CD4-positive, alpha-beta T cell treated with Interleukin-4 for 1 hour (primary cell): ENCODE measurements at places on chromosomes 11 and 22.
A peak's percentile ranks its signal among the peaks of the same experiment; 100 is the strongest.

GRCh38 chr22:44428941-44429830 lies 68.8 kb downstream of the RTL6 start:
- DNase-seq: no peak

GRCh38 chr11:74791333-74792100 lies 42.9 kb downstream of the RNF169 start:
- DNase-seq: no peak

DNA sequence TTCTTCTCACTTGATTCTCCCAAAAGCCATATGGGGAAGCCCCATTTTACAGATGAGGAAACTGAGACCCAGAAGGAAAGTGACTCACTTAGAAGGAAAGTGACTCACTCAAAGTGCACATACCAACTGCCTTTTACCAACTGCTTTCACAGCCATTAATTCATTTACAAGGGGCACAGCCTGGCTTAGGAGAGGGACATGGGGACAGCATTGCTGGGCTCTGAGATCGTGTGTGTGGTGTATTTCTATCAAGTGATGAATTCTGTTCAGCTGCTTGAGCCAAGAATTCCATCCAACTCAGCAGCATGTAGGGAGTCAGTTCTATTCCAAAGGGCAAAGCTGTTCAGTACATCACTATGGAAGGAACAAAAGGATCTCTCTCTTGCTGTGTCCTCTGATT lies 23.5 kb upstream of the PAK1 start:
- no peak for DNase-seq

GRCh38 chr11:118912742-118913410 lies 12.8 kb downstream of the BCL9L start:
- peak; percentile 47 for DNase-seq

DNA sequence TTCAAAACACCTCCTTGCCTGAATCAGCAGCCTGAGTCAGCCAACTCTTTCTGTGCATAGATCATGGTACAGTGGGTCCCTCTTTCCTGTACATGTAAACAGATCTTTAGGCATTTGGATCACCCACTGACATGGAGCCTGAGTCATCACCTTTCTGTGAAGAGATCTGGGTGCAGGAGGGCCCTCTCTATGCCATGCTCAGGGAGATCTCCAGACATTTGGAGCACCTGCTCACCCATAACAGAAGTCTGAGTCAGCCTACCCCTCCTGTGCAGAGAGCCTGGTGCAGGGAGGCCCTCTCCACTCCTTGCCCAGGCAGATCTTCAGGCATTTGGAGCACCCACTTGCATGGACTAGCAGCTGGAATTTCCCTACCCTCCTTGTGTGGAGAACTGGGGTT lies 56.2 kb upstream of the GLYAT start:
- DNase-seq: no peak

DNA sequence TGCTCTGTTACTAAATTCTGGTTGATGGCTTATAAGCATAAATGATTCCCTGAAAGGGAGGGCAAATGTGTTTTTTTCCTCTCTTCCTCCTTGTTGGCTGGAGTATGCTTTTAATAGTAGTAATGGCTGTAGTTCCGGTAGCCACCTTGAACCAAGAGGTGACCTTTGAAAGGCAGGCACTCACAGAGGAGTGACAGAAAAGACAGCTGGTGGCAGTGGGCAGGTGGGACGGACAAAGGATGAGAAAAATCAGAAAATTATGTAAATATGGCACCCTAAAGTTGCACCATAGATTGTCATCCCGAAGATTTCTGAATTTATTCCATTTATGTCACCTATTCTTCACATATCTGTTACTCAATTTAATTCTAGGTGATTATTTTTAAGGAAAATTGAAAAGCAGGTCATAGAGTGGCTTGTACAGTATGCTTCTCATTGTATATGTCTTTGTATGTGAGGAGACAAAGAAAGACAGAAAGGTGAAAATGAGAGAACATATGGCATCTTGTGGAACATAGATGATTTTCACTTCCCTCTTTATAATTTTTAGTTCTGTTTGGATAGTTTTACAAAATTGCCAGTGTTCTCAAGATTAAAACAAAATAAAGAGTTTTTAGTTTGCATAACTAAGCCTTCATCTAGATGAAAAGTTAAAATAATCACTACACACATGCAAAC lies 17.0 kb downstream of the CASP12 start:
- DNase-seq: no peak

DNA sequence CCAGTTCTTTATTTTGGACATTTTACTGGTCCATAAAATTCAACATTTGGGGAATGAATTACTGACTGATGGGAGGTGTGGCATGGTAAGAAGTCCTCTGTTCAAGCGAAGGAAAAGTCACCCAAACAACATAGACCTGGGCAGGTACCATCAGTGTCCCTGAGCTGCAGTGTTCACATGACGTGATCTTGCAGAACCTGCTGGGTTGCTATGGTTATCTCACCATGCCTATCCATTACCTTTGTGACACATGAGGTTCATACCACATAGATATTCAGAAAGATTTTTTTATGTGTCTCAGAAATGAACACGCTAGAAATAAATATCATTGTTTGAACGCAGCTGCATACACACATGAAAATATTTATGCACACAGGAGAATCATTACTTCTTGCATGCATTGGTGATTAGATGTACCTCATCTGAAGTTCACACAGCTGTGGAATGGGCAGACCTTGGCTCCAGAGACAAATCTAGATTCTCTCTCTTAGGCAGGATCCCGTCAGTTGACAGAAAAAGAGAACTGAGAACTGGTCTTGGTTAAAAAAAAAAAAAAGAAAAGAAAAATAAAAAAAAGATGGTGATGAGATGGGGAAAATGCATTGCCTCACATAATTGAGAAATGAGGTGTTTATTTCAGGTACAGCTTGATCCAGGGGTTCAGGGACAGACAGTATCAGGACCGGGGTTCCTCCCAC lies 21.4 kb upstream of the RCN1 start:
- DNase-seq: no peak

DNA sequence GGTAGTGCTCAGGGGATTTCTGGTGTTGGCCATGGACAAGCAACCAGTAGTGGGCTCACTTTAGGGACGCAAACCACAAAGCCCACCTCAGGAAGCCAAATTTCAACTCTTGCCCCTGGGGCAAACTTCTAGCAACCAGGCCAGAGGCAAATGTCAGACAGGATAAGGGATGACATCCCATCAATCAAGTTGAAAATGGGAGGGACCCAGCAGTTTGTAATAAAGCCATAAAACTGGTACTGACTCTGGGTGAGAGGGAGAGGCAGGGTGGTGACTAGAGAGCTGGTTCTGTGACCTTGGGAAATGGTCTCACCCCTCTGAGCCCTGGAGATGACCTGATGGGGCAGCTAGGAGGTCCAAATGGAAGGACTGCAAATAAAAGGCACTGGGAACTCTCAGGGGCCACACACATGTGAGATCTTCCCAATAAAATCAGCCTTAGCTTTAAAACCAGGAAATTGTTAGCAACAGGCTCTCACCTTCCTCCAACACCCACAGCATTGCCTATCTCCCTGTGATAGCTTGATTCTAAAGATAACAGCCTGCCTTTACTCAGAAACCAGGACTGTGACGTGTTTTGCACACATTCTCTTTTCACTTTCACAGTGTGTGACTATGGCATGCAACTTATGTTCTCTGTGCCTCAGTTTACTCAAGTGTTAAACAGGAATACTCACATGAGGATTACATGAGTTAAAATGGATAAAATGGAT lies 6.4 kb upstream of the TBC1D10A start:
- DNase-seq: no peak

GRCh38 chr11:10441091-10441490 lies 14.0 kb upstream of the AMPD3 start:
- DNase-seq: no peak

DNA sequence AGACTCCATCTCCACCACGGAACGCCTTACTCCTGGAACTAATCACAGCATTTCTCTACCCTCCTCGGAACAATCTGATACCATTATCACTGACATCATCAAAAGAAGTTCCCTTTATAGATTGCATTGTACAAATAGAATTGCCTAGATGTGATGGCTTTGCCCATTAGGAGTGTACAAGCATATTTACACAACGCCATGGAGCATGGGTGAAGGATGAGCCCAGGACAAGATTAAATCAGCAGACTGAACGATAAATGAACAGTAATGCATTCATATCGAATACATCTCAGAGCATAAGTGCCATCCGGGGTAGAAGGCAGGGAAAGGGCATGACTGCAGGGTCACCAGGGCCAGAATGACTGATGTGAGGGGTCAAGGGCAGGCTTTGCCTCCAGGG lies 57.3 kb downstream of the KIRREL3 start:
- no peak for DNase-seq

DNA sequence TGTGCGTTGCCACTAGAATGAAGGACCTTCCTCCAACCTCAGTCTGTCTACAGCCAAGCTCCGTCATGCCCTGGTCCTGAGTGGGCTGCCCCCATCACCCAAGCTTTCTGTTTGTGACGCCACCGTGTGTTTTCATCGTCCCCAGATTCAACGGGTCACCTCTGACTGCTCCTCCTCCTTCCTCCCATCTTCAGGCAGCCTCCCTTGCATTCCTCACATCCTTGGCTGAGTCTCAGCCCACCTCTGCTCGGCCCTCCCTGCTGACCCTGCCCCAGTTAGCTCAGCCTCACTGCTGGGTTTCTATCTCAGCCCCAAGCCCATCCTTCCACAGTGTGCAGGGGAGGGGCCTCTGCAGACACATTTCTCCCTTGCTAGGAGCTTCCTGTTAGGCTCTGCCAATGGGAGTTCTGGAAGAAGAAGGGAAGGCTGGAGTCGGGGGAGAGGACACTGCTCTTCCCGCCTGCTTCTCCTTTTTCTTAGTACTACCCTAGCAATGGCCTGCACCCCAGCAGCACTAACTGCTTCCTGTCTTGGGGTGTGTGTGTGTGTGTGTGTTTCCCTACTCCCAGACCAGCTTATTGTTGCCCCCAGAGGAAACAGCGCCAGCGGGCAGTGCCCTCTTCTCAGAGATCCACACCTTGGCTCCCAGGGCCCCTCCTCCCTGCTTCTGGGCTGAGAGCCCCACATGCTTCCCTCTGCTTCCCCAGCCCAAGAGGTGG lies 5.2 kb downstream of the IFT27 start:
- no peak for DNase-seq

GRCh38 chr22:33772745-33773144 lies 147.5 kb downstream of the LARGE1 start:
- no peak for DNase-seq

GRCh38 chr11:36162006-36162882 lies 127.0 kb downstream of the COMMD9 start:
- no peak for DNase-seq

DNA sequence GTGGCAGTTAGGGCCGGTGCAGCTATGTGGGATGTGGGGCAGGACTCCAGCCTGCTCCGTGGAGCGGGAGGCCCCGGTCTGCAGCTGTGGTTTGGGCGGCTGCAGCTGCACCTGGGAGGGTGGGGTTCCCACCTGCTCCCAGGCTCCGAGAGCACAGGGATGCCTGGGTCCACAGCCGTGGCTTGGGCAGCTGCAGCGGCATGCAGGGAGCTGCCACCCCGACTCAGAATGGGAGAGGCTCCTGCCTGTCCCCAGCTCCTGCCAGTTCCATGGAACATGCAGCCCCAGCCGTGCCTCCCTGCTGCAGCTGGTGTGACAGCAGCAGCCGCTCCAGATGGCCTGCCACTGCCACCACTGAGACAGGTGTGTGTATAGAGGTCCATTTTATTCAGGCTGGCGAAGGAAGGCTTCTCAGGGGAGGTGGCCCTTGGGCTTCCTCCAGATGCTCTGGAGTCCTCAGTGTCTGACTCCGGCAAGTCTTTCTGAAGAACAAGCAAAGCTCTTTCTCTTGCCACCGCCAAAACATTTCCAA lies 21.8 kb upstream of the UPK3A start:
- DNase-seq: no peak

DNA sequence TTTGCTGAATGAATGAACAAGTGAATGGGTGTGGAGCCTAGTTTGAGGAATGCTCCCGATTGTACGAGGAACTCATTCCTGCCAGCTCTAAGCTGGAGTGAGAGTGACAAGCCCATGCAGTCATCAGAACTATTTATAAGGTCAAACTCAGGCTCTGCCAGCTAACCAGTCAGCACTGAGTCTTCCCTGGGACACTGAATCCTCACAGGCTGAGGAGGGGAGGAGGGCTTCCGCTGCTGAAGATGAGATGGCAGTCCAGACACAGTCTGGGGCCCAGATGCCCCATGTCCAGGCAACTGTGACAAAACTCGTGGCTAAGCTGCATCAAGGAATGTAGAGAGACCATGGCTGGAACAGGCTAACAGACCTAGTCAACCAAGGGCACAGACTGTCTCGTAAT lies 4.0 kb downstream of the LRP4 start:
- DNase-seq: no peak

- no peak for DNase-seq
Observed at GRCh38 chr11:94147433-94147845, 18.8 kb downstream of the PANX1 start.

GRCh38 chr11:118922745-118923627 lies 2.7 kb downstream of the BCL9L start:
- no peak for DNase-seq

DNA sequence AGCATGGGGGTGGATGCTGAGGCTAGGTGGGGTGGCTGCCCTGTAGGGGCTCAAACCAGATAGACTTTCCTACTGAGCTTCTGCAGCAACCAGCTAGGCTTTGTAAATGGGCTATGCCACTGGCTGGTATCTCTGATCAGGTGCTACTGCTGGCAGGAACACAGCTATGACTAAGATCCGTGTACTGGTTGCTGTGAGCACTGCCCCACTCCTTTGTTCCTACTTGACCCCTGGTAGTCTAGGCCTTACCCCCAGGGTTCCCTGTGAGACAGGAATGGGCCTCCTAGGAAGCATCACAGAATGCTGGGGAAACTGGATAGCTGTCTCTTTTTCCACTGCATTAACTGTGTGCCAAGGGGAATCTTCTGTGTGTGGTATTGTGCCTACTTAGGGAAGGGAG lies 58.4 kb upstream of the GAB2 start:
- DNase-seq: no peak

DNA sequence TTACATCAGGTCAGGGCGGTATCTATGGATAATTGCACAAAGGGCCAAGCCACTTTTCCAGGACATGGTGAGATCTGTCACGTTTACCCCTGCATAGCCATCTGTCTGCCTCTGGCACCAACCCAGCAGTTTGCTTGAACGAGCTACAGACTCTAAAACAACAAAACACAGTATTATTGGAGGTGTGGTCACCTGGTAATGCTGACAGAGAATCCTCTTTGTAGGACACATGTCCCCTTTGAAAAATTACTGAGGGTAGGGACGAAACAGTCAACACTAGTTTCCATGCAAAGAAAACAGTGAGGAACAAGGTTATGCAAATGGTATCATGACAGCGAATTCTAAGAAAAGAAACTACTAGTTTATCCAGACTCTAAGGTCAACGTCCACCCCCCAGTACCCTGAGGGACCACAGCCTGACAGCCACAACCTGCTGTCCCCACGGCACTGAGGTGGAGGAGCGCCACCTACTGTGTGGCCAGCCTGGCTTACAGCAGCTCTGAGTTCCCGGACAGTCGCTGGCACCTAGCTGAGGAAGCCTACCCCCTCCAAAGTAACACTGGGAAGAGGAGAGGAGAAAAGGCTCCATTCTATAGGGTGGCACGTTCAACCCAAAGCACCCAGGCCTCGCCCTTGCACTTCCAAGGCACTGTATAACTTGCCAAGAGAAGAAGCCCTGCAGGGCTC lies 117.4 kb upstream of the BID start:
- DNase-seq: no peak

- DNase-seq: no peak
Observed at GRCh38 chr11:78350091-78350645, 67.5 kb downstream of the GAB2 start.
